ENCODE measurements at places on chromosomes 2 and 18.

GRCh38 chr2:230877116-230877758 is 12.5 kb downstream of the ITM2C start:
- no peak for DNase-seq

GRCh38 chr18:77897606-77898005 is 648.0 kb downstream of the GALR1 start:
- peak; percentile 72 for DNase-seq

- no peak for DNase-seq
These were observed 38.5 kb upstream of the MYO3B start for GRCh38 chr2:170139276-170139967.

- no peak for DNase-seq
These were observed 17.4 kb upstream of the STON1 start for GRCh38 chr2:48512571-48512970.

DNA sequence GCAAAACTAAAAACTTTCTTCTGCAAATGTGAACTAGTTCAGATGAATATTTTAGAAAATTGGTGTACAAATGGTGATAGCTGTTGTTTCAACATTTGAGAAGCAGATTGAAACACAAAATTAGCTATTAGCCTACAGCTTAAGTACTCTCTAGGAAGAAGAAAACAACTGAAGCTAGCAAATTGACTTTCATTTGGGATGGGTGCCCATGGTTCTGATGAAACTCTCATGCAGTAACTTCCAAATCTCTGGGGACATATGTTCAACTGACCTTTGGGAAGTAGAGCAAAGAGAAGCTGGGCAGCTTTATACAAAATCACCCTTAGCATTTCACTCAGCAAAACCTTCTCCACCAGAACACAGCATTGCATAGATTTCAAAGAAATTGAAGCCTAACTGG is 119.0 kb downstream of the GALNT13 start:
- DNase-seq, result no peak

DNA sequence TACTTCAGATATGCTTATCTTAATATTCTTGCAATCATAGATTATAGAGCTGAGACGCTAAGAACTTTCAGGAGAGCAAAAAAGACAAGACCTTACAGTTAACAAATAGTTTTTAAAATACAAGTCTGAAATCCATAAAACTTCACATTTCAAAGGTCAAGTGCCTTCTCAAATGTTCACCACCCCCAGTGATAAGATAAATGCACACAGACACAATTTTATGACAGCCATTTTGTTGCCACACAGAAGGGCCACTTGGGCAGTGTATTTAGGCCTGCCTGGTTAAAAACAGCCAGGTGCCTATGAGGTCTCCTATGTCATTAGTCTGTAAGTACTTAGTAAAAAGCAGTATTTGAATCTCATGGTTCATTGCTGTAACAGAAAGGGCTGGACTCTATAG is 8.1 kb upstream of the PSTPIP2 start:
- no peak for DNase-seq

DNA sequence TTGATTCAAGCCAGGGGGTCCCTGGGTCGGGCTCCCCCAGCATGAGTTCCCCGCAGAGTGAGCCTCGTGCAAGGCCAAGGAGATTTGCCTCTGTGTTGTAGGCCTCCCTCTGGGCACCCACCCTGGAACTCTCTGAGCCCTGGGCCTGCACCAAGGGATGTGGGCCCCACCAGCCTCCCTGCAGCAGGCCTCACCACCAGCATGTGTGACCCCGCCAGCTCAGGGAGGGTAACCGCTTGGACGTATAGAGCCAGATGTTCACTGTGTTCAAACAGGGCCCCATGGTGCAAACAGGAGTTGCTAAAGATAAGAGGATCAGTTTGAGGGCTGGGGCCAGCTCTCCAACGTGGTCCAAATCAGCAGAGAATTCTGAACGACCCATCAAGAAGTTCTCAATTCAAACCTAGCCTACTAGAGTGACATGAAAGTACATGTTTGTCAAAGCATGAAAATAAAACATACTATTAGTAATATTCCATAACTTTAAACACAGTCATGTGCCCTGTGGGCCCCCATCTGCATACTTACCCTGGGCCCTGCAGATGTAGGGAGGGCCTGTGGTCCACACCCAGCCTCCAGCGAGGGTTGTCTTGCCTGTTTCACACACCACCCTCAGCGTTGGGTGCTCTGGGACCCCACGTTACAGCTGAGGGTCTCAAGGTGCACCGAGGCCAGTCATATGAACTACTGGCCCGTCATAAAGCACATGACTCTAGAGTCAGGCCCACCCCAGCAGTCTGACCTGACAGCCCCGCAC is 5.5 kb upstream of the TUBB6 start:
- no peak for DNase-seq

GRCh38 chr2:220127876-220128275 is 500.4 kb downstream of the SLC4A3 start:
- DNase-seq, result no peak

DNA sequence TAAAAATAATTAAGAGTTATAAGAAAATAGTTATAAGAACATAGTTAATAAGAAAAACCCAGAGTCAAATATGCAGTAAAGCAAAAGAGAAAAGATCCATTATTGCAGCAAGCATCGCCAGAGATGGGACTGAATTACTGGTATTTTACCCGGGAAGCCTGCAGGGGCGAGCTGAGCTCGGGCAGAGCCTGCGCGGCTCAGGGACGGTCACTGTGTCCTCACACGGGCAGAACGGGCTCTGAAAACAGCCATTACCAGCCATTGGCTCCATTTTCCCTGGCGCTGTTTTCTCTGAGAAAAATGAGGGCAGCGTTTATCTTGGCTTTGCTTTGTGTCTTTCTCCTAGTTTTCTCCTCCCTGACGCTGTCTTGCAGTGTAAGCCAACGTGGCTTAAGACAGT is 95.3 kb upstream of the ALKAL2 start:
- no peak for DNase-seq

DNA sequence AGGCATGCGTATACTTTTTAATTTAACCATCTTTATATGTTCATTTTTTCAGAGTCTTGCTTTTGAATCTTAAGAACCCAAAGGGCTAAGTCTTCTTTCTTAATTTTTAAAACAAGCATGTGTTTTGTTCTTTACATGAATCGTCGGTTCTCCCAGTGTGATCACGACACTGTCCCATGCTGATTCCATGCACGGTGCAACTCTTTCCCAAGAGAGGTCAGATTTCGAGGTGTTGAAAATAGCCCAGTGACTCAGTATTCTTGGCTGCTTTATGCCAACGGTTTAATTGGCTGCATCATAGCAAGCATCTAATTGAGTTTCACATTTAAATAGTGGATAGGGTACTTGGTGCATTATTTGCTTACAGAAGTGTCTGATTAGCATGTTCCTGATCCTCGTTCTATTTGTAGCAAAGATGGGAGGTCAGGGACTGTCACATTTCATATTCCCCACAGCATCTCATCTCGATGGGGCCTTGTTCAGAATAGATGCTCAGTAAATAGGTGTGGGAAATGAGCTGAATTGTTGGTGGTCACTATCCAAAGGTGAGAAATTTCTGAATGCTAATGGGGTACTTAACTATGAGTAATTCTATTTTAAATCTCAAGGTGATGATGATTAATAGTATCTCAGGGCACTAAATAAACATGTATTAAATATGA is 2.8 kb downstream of the NPAS2 start:
- DNase-seq, result no peak

GRCh38 chr2:173693044-173693589 is 272.1 kb downstream of the SP3 start:
- DNase-seq, result no peak

DNA sequence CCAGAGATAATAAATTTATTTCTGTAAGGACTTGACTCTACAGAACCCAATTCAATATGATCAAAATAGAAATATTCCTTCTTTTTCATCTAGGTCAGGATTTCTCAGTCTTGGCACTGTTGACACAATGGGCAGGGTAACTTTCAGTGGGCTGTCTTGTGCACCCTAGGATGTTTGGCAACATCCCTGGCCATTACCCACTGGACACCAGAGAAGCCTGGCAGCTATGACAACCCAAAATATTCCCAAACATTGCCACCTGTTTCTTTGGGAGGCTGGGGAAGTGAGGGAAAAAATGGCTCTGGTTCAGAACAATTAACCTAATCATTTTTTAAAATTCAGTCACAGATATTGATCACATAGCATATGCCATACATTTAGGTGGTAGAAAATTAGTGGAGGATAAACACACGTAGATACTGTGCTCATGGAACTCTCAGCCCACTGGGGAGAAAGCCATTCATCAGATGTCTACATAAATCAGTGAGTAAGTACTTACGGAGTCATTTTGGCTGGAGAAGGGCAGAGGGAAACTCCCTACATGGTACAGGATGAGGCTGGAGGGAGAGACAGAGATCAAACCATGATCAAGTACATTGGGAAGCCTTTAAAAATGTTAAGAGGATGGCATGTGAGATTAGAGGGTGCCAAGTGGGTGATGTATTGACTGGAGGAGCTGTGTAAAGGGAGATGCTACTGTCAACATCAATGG is 718 bp upstream of the TNP1 start:
- DNase-seq, result no peak

DNA sequence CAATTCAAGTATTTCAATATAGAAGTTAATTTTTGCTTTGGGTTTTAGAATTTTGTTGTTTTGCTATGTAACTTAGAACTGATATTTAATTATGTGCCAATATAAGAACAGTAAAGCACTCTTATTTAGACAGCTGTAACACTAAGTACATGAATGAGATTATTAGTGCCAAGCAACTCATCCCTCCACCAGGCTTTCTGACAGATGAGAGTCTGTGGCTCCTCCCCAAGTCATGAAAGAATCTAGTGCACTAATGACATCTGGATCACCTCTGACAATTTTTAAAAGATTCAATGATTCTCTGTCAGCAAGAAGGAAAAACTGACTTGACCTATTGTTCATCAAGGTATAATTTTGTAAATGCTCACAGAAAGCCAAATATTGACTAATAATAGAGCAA is 67.8 kb downstream of the TMEFF2 start:
- DNase-seq, result peak; percentile 1

- no peak for DNase-seq
These were observed 86.2 kb downstream of the BCL2 start for GRCh38 chr18:63233334-63233733.

- no peak for DNase-seq
These were observed 119.9 kb downstream of the OSR1 start for GRCh38 chr2:19238440-19239060.

- no peak for DNase-seq
These were observed 19.7 kb downstream of the TYMS start for GRCh38 chr18:677145-677544.

DNA sequence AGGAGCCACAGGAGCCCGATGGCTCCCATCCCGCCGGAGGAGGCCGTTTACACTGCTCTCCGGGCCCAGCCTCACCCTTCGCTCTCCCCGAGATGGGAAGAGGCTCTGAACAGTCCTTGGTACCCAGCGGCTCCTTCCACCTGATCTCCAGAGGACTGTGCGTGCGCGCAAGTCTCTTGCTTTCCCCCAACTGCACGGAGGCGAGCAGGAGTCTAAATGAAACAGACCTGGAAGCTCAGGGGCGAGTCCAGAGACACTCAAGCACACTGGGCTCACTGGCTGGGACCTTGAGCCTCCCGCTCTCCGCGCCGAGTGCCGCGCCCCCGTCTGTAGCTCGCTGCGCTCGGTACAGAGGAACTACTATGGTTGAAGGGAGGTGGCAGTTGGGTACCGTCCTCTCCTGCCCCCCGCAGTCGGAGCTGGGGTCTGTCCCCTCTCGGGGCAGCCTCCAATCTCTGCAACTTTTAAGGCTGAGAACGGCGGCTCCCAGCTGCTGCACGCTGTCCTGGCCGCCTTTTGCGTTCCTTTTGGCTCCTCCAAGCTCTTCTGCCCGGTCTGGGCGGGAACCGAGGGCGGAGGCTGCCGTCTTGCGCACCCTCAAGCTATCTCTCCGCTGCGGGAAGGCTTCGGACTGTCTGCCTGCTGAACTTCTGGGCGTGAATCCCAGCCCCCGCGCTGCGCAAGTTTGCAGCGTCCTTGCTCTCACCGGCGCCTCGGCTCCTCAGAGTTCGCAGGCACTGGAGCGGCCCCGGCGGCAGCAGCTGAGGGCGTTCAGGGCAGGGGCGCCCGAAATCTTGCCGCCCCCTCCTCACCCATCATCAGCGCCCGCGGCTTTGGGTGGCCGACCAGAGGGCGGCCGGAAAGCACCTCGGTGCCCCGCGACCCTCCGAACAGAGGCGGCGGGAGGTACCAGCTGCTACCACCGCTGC is 491 bp downstream of the ALK start:
- DNase-seq, result no peak

- DNase-seq, result no peak
These were observed 186.8 kb downstream of the TMEM247 start for GRCh38 chr2:46666044-46666679.

DNA sequence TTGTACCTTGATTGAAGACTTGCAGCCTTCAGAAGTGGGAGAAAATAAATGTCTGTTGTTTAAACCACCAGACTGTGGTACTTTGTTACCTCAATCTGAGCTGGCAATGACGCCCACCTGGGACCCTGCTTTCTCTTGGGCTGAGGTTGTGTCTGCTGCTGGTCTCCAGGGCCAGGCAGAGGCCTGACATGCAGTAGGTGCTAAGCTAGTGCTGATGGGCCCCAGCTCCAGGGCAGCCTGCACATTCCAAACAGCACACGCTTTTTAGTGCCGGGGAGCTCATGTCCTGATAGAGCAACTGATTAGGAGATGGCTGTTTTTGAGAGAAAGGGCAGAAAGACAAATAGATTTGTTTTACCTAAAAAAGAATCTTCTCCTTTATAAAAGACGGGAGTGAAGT is 664.0 kb upstream of the HS6ST1 start:
- no peak for DNase-seq

DNA sequence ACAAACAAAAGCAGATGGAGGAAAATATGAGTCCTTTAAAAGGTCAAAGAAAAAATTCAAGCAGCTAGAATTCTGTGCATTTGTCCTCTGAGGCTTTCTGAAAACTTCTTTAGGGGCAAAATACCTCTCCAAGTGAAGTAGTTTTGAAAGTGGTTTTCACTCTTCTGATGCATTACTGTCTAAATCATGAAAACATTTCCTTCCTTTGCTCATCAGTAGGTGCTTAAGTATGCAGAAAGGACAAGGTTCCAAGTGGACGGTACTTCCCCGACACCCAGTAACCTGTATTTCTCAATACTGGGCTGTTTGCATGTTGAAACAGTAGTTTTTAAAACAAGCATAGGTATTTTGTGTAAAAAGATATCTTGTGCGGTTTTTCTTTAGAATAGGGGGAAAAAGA is 189.1 kb upstream of the ERBB4 start:
- DNase-seq, result no peak

- DNase-seq, result no peak
These were observed 309.7 kb downstream of the IRS1 start for GRCh38 chr2:226489775-226490541.

- no peak for DNase-seq
These were observed 622.6 kb downstream of the LRP1B start for GRCh38 chr2:141508086-141508752.

DNA sequence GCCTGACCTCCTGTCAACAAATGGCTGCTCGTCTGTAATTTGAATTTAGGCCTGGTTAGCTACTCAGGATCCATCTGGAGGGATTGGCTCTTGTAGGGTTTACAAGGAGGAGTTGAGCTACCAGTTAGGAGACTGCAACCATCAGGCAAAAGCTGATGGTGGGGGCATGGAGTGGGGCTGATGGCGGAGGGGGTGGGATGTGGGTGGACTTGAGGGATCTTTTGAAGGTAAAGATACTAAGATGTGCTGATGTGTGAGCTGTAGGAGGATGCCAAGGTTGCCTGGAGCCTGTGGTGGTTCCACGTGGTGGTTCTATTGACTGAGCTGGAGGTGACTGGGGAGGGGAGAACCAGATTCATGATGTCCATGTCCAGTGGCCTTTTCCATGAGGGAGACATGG is 240.7 kb downstream of the LPIN1 start:
- DNase-seq, result no peak
